Right lung (tissue), 10 donors: ENCODE measurements at places on chromosomes 1 and 21.

DNA sequence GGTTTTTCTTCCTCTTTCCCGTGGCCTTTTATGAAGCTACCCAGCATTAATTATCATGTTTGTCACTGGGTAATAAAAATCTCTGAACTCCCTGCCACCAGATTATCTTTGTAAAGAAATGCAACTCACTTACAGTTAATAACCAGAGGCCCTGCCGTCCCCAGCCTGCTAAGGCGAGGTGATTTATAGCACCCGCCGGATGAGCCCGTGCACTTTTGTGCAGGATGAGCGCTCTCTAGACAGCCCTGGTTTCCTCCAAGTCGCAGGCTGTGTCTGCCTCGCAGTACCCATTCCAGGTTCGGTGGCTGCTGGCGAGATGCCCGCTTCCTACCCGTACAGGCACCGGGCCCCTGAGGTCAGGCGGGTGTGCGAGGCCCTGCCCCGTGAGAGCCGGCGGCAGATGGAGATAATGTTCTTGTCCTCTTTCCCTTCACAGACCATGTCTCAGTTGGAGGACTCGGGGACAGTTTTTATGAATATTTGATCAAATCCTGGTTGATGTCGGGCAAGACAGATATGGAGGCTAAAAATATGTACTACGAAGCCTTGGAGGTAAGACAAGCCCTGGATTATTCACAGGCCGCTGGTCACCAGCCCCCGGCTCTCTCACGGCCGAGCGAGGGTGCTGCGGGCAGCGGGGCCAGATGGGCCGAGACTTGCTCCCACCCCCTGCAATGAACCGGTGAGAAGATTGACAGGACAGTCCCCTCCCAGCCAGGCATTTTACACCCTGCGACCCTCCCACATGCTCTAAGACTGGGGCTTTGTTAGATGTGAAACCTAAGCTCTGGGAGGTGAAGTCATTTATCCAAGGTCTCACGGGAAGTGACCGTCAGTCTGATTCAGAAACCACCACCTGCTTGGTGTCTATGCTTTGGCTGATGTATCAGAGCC, 28.5 kb upstream of the SELENON start:
- peak; percentile 23 for DNase-seq

DNA sequence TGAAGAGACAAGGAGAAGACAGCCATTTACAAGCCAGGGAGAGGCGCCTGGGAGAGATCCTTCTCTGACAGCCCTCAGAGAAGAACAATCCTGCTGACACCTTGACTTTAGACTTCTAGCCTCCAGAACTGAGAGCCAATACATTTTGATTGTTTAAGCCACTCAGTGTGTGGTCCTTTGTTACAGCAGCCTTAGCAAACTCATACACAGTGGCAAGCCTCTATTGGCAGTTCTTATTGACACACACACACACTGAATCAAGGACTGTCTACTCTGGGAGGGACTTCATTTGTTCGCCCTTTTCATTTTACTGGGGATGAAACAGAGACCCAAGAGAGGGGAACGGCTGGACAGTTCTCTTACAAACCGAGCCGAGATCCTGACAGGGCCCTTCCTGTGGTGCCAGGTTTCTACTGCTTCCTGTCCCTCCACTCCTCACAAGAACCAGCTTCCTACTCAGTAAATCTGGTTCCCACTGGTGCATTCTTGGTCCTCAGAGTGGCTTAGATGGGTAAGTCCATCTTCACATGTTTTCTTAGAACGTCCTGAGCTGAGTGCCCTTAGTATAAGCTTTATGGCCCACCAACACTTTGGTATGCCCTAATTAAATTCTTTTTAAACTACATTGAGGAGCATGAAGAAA, 14.7 kb downstream of the SLAMF1 start:
- no peak for DNase-seq

DNA sequence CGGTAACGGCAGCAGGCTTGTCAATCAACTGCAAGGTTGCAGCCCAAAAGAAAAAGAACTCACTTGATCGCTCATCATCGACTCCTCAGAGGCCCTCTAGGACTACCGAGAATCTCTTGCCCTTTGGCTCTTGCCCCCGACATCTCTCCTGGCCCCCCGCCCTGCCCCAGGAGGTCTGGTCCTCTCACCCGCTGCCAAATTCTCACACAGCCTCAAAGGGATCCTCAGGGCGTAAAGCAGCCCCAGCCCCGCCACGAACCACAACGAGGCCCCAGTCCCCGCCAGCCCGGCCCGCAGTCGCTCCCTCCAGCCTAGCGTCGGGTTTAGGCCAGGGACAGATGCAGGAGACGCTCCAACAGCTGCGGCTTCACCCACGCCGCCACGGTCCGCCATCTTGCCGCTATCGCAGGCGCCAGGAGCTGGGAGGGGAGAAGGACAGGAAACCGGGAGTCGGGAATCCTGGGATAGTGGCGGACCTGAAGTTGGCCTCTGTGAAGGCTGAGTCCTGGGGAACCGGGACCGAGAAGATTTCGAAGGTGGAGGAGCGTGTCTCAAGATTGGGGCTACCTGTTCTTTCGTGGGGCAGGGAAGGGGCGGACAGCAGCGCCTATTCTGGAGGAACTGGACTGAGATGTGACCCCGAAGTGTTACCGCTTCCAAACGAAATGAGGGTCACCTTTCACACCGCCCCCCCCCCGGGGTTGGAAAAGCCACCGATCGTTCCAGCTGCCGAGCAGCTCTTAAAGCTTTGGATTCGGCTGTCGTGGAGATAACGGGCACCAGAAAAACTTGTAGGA, at the start of gene ST7L:
ST7L (minus strand) TSS at position 421 of the 797 bp plus-strand sequence; CDS start at position 393, 28 bp downstream.
- DNase-seq = peak; percentile 81

- no peak for DNase-seq
These were observed 670.7 kb upstream of the CXADR start for GRCh38 chr21:16841975-16842695.

DNA sequence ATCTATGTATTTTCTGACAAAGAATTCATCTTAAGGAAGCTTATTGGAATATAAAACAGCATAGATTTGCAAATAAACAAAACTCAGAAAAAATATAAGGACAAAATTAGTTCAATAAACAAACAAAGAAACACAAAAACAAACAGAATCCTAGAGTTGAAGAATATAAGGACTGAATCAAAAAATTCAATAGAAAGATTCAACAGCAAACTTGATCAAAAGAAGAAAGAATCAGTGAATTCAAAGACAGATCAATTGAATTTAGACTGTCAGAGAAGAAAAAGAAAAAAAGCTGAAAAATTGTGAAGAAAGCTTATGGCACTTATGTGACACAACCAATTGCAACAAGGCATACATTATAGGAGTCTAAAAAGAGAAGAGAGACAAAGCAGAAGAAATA, 770.0 kb upstream of the RGS18 start:
- DNase-seq = no peak

DNA sequence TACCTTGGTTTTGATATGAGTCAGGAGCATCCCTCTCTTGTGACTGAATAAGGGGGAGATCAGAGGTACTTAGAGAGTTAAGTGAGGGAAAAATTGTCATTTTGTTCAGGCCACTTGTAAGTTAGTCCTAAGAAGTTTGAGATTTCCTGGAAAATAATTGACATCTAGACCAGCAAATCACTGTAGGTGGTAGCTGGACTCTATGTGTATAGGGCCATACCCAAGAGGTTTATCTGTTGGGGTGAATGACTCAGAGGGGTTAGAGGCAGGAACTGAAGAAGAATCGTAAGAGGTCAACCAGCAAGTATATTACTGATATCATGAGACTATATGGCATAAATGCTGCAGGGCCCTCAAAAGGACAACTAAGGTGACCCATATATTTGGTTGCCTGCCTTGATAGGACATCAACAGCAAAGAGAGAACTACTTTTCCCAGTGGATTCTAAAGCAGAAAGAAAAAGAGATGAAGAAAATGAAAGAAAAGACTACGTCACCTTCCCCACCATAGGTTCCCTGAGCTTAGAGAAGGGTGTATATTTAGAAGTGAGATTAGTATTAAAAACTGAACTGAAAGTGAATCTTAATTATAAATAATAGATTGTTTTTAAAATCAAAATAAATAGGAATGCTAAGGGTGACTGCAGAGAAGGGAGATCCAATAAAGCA, 8.0 kb upstream of the RNPC3 start:
- no peak for DNase-seq

GRCh38 chr1:27958513-27958912, 1.3 kb upstream of the XKR8 start:
- DNase-seq = no peak

- DNase-seq = no peak
These were observed at the start of gene TMEM61 for GRCh38 chr1:54980528-54981241. Gene TMEM61 (plus strand): TSS chr1:54980628. CDS start chr1:54981066, 438 bp downstream.

DNA sequence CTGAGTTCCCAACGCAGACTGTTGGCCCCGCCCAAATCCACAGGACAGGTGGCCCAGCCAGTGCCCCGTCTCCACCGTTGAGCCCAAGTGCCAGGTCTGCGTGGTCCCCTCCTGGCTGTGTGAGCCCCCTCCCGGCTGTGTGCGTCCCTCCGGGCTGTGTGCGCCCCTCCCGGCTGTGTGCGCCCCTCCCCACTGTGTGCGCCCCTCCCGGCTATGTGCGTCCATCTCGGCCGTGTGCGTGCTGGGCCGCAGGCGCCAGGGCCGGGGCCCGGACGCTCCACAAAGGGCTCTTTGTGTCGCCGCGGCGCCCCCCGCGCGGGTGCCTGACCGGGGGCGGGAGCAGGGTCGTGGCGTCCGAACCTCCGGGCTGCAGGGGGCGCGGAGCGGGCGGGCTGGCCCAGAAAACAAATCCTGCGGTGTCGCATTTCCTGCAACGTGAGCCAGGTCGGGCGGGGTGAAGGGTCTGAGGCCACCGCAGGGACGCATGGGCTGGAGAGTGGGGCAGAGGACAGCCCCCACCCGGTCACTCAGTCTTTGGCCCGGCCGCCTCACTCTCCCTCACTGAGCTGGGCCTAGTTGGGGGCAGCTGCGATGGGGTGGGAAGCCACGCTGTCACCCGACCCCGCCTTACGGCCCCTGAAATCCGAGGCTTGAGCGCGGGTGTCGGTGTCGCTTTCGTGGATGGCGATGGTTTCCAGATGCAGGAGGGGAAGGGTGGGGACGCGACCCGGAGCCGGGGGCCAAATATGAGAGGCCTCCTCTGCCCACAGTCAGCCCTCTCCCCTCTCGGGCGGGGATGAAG, 18.8 kb downstream of the TNFRSF25 start:
- DNase-seq = no peak

DNA sequence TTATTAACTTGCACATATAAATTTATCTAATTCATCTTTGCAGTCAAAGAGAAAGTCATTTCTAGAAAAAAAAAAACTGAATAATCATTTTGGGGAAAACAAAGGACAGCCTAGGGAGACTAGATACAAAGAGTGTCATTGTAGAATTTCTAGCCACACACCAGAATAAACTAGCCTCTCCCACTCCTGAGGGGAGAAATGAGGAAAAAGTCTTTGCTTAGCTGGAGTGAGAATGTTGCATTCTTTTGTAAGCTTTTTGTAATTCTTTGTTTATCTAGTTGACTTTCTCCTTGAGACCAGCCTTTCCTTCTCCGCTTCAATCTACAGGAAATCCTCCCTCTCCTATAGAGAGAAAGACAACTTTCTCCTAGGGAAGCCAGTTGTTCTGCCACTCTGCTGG, 15.9 kb upstream of the CGN start:
- DNase-seq = no peak

DNA sequence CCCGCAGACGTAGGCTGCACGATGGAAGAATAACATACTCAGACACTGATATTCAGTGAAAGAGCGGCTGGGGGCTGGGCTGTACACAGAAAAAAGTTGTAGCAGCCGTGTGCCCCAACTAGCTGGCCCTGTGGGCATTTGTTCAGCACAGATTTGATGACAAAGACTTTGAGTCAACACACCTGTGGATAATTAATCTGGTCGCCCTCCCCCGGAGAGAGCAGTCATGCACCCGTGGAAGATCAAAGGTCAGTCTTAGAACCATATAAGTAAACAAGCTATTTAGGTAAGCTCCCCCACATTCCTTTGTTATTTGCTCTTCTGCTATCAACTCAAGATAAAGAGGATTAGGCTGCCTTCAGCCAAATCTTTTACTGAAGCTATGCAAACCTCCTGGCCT, 148.4 kb upstream of the HMCN1 start:
- DNase-seq = no peak

- DNase-seq = no peak
These were observed 113.2 kb downstream of the GLUL start for GRCh38 chr1:182278144-182279054.

GRCh38 chr1:117825414-117825813, 104.0 kb downstream of the GDAP2 start:
- no peak for DNase-seq

DNA sequence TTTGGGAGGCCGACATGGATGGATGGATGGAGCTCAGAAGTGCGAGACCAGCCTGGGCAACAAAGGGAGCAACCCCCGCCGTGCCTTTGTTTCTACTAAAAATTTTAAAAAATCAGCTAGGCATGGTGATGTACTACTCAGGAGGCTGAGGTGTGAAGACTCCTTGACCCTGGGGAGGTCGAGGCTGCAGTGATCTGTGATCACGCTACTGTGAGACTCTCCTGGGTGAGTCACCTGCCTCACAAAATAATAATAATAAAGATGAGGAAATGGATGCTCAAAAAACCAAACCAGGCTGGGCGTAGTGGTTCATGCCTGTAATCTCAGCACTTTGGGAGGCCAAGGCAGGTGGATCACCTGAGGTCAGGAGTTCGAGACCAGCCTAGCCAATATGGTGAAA, 19.2 kb downstream of the DSTYK start:
- DNase-seq = no peak

- peak; percentile 75 for DNase-seq
These were observed 1.1 kb downstream of the POGZ start for GRCh38 chr1:151457911-151458801.

- DNase-seq = no peak
These were observed 21.5 kb upstream of the MTARC2 start for GRCh38 chr1:220726634-220727033.

GRCh38 chr1:67956116-67956515, 94.3 kb downstream of the DIRAS3 start:
- DNase-seq = no peak

GRCh38 chr1:36691374-36691773, 208.7 kb upstream of the CSF3R start:
- DNase-seq = no peak

- no peak for DNase-seq
These were observed 61.8 kb downstream of the EXTL2 start for GRCh38 chr1:100832694-100833428.

GRCh38 chr1:157849229-157849875, 7.7 kb upstream of the CD5L start:
- DNase-seq = no peak

DNA sequence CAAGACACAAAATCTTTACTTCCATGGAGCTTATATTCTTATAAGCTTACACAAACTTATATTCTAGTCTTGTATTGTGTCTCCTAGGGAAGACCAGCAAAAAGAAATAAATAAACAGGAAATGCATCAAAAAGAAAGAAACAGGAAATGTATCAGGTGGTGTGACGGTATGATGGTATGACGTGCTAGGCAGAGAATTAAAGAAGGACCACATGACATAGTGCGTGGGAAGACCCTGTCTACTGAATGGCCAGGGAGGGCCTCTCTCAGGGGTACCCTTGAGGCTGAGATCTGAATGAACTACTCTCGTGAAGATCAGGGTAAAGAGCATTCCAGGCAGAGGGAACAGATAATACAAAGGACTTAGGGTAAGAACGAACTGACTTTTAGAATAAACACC, 15.6 kb upstream of the WDR26 start:
- no peak for DNase-seq

- no peak for DNase-seq
These were observed 9.7 kb upstream of the IGFN1 start for GRCh38 chr1:201180901-201181300.

GRCh38 chr1:222785529-222785928, 29.3 kb upstream of the DISP1 start:
- DNase-seq = no peak
